ENCODE measurements at places on chromosomes 16 and 17.

- no peak for DNase-seq
These were observed 75.6 kb upstream of the CIBAR2 start for GRCh38 chr16:85187886-85188285.

GRCh38 chr16:29962344-29962994 is 590 bp downstream of the TMEM219 start:
- peak; percentile 22 for DNase-seq

GRCh38 chr17:39740357-39741111 is 2.8 kb downstream of the GRB7 start:
- DNase-seq: peak; percentile 25

DNA sequence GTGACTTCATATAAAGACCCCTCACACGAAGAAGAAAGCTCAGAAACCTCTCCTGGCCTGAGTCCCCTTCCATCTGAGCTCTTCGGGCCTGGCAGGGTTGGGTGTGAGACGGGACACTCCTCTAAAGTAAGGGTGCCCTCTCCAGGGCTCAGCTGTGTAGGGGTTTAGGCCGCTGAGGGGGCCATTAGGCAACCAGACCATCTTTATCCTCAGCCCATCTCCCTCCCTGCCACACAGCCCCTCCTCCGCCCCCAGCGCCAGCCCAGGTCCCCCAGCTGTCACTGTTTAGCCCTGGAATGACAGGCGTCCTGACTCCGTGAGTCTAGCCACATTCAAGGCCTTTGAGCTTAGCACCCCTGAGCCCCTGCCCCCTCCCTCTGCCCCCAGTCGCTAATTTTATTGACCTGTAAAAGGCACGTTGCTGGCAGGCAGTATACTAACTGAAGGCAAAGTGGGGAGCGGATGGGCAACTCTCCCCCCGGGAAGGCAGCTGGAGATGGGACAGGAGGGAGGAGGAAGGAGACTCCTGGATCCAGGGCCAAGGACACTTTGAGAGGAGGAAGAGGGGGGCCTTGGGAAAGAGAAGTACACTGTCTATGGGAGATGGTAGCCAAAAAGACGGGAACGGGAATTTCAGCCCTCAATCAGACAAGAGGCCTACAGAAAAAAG is 592 bp upstream of the ZNF385C start:
- DNase-seq: no peak

GRCh38 chr16:55471448-55472097 is 7.4 kb upstream of the MMP2 start:
- no peak for DNase-seq

DNA sequence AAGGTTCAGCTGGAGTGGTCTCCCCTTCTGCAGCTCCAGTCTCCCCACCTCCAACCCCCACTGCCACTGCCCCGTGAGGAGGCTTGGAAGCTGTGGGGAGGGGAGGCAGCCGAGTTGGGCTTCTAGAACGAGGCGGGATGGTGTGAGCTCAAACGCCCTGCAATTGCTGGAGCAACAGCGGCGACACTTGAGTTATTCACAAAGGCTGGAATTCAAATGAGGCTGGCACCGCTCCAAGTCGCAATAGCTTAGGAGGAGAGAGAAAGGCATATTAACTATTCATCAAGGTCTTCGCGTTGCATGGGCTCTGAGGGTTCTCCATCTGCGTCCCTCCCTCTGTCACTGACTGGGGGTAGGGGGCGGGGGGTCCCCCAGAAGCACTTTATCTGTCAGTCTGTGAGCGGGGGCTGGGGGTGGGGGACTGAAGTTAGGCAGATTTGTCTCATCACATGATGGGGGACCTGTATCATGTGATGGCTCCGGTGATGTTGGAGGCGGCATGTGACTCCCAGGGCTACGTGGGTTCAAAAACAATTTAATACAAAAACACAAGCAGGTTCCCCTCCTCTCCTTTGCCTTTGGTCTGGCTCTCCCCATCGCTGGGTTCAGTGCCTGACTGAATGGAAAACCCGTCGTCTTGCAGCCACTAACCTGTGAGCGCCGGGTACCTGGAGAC is 70.5 kb downstream of the RBBP6 start:
- DNase-seq: peak; percentile 90

- no peak for DNase-seq
These were observed 354.1 kb downstream of the SOX9 start for GRCh38 chr17:72474719-72475477.

GRCh38 chr17:61416540-61417363 is 17.1 kb downstream of the TBX2 start:
- DNase-seq: peak; percentile 95

DNA sequence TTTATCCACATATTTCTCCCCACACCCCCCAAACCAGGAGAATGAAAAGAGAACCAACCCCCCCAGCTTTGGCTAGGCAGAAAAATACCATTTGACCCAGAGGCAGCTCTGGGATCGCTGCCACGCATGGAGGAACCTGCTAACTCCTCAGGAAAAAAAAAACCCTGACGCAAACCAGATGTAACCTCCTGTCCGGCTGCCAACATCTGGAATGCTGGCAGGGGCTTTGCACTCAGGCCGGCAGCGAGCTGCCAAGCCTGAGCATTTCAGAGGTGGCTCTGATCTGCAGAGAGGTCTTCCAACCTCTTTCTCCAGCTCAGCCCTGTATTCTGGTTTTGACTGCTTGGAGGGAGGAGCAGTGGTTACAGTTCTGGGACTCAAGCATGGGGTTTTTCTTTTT is 8.2 kb downstream of the IGFBP4 start:
- DNase-seq: no peak

All from NCI-H510A treated with DMSO at 0.1 percent for 48 hours (cell line).